ENCODE measurements at places on chromosomes 6 and 20.
A peak's percentile ranks its signal among the peaks of the same experiment; 100 is the strongest.

- no peak for DNase-seq
Observed at GRCh38 chr6:57027301-57027700, 19.2 kb upstream of the KIAA1586 start.

DNA sequence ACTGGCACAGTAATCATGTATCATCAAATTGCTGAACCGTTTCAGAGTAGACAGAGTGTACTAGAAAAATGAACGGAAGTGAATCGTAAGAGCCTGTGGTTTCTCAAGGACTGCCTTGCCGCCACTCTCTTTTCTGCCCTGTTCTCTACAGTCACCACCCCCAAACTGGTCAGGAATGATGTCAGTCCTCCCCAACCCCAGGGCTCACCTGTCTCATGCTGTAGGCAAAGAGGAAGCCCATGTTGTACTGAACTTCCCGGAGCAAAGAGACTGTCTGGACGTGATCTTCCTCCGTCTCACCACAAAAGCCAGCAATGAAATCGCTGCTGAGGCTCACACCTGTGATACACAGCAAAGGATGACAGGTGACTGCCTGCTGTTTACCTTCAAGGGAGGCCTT, 31.0 kb downstream of the CDK5RAP1 start:
- DNase-seq = no peak

GRCh38 chr6:21986703-21987102, 310.1 kb downstream of the PRL start:
- no peak for DNase-seq

GRCh38 chr6:43508481-43509141, 1.5 kb downstream of the LRRC73 start:
- no peak for DNase-seq

GRCh38 chr20:15248618-15249395, 911.4 kb upstream of the FLRT3 start:
- no peak for DNase-seq

DNA sequence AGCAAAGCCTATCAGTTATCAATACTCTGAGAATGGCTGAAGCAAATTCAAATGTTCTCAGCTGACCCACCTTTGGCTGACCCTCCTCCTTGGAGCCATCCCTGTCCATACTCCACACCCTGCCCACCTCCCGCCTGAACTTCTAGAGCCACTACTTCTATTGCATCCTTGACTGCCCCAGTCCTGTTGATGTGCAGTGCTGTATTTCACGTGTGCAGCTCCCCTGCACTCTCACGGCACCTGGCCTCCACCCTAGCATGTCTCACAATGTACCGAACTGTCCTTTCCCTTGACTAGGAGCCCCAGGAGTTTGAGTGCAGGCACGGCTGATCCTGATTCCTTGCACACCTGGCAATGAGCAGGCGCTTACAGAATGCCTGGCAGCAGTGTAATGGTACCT, 7.0 kb downstream of the CPXM1 start:
- no peak for DNase-seq

- DNase-seq = no peak
Observed at GRCh38 chr6:43076464-43077332, 584 bp downstream of the PTK7 start.

- DNase-seq = peak; percentile 2
Observed at GRCh38 chr20:48788486-48789072, 39.2 kb downstream of the PREX1 start.

- DNase-seq = no peak
Observed at GRCh38 chr20:48706710-48707365, 121.0 kb downstream of the PREX1 start.

- peak; percentile 85 for DNase-seq
Observed at GRCh38 chr20:371755-372542, 8.6 kb upstream of the TRIB3 start.

- no peak for DNase-seq
Observed at GRCh38 chr6:85469276-85470022, 19.6 kb downstream of the NT5E start.

GRCh38 chr6:167405778-167406532, 81.1 kb downstream of the TTLL2 start:
- no peak for DNase-seq

DNA sequence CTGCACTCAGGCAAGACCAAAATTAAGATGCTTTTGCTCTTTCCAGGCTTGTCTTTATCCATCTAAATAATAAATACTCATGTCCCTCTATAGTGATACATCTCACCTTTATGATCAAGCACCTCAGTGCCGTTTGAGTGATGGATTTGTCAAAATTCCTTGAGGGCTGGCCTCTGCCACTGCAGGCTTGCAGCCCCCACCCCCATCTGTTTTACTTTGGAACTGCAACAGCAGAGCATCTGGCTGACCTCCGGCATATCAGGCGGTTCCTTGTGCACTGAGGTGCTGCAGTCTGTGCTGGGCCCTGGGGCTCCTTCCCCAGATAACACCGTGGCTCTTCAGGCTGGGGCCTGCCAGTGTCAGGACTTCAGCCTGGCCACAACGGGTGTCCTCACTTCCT, 386.9 kb downstream of the CDH26 start:
- DNase-seq = no peak

- DNase-seq = peak; percentile 83
Observed at GRCh38 chr20:60131375-60131774, 173.2 kb downstream of the CDH26 start.

GRCh38 chr6:149271348-149272340, 45.9 kb upstream of the TAB2 start:
- peak; percentile 56 for DNase-seq

DNA sequence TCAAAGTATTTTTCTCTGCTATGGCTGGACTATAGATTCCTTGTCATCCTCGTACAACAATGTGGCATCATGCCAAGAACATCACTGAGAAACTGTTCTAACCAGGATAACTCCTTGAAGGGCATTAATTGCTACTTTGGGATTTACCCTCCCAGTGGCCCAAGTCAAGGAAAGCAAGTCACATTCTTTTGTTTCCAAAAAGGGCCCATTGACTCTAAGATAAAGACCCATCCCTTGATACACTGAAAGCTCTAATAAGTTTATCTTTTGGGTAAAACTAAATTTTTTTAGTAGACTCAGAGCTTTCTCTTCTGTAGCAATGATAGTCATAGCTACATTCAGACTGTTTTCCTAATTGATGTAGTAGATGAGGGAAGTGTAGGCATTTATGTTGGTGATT, at the start of gene OR2J3:
Gene OR2J3 (plus strand): TSS at position 301 of the 400 bp plus-strand sequence. CDS start 3,833 bp downstream, outside the sequence.
- no peak for DNase-seq

GRCh38 chr6:8831366-8832152, 396.2 kb upstream of the SLC35B3 start:
- DNase-seq = no peak

DNA sequence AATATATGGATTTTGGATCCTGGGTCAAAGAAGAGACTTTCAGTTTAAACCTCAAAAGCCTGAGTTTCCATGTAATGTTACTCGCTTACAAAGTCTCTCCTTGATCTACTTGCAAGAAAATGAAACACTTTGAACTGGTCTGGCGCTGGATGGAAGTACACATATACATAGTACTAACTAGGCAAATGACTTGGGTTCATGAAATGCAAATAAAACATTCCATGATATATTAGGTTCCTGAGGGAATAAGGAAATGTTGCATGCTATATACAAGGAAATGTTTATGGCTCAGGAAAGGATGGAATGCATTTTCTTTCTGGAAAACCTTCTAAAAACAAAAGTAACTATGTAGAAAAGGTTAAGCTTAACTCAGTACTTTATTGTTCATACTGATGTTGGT, 11.4 kb upstream of the TXLNB start:
- DNase-seq = no peak

All from GF-D8 (cell line).